Globus pallidus (tissue), 1 donor: ENCODE measurements at places on chromosomes 3 and 15.

DNA sequence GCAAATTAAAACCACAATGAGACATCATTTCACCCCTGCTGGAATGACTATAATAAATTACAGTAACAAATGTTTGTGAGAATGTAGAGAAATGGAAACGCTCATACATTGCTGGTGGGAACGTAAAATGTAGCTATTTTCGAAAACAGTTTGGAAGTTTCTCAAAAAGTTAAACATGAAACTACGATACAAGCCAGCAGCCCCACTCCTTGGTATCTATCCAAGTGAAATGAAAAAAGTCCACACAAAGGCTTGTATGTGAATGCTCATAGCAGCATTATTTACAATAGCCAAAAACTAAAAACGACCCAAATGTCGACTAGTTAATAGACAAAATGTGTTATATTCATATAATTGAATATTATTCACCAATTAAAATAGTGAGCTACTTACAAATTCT, 22.9 kb upstream of the CFAP20DC start:
- DNase-seq: no peak

DNA sequence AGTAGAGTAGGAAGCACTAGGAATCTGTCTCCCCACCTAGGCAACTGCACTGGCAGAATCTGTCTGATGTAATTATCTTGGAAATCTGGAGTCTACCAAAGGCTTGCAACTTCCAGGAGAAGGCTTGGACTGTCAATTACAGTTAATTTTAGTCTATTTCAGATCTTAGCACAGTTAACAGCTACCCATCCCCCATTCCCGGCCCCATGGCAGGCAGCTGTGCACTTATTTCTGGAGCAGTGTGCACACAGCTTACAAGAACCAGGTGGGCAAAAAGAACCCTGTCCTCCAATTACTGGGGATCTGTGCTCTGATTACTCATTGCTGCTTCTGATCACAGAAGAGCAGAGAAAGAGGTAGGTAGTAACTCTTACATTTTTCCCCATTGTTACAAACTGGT, 12.3 kb upstream of the CDAN1 start:
- no peak for DNase-seq

DNA sequence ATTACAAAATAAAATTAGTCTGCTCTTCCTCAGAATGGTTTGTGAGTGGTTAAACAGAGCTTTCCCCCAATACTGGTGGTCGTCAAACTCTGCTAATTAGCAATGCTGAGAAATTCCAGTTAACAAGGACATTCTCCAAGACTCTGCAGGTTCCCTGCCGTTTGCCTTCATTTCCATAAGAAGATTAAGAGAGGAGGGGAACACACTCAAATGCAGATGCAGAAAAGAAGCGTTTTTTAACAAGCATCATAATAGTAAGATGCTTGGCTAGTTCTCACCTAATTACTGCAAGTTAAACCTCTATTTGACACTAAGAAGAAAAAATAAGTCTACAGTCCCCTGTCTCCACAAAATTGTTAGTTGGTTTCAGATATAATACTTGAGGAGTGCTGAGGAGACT, 3.7 kb upstream of the SOX2 start:
- DNase-seq: no peak

GRCh38 chr3:179880868-179881267, 155.9 kb downstream of the PEX5L start:
- DNase-seq: no peak

DNA sequence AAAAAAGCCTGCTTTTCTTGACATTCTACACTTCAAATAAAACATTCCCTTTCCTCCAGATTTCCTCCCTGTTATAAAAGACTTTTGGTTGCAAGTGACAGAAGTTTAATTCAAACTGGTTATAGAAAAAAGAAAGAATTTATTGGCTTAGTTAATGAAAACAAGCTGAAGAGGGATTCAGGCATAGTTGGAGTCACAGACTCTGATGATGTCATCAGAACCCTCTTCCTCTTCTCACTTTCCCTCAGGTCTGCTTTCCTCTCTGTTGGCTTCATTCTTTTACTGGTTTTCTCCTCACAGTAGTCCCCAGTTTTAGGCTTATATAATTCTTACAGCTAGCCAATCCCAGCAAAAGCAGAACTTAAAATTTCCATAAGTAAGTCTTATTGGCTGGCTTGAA, 32.0 kb upstream of the MBNL1 start:
- DNase-seq: no peak

GRCh38 chr3:43998836-43999727, 242.6 kb upstream of the TOPAZ1 start:
- DNase-seq: peak; percentile 57

- no peak for DNase-seq
Observed at GRCh38 chr15:43893956-43894355, 67.2 kb downstream of the WDR76 start.

- DNase-seq: peak; percentile 43
Observed at GRCh38 chr15:72751751-72752455, 31.7 kb downstream of the ADPGK start.

- DNase-seq: no peak
Observed at GRCh38 chr3:182172534-182172933, 460.8 kb downstream of the SOX2 start.

DNA sequence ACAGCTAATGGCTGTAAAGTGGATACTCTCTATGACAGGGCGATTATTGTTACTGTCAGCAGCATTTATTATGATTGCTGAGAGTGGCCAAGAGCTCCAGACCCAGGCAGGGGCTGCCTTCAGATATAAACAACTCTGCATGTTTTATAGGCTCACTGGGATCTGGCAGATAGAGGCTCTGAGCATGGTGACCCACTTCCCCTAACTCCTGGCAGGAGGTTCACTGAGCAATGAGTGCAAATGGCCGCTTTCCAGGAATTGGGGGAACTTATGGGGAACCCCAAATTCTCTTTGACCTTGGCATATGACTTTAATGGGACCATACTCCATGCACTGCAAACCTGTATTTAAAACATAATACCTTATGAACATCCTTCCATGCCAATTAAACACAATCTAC, 59.0 kb downstream of the SCN5A start:
- DNase-seq: no peak

DNA sequence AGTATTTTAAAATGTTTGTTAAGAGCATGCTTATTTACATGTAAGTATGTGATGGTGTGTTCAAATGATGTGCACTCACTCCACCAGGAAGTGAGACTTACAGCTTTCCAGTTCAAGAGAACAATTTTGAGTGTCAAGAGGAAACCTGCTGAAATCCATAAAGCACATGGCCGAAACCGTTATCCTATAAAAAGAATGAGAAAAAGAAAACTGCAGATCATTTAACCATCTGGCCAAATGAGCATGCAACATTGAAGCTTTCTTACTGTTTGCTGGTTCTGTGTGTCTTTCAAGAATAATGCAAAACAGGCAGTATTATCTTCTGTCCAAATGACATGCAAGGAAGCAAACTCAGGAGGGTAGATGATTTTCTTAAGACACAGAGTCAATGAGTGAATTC, 26.3 kb downstream of the GABRR3 start:
- no peak for DNase-seq

- no peak for DNase-seq
Observed at GRCh38 chr3:192042116-192042515, 581.2 kb downstream of the PYDC2 start.

DNA sequence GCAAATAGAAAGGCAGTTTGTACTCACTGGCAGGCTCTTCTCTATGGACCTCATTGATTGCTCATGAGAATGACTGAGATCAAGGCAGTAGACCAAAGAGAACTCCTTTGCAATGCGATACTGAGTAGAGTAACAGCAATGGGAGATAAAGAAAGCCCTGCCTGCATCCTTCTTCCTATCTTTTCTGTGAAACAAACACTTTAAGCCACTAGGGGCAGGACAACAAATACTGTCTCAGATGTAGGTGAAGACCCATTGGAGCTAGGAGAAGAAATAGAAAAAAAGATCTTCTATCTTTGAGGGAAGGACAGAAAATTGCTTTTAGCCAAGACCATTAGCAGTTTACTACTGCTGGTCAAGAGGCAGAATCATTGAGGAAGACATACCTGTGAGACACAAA, 117.6 kb upstream of the IGSF10 start:
- no peak for DNase-seq

DNA sequence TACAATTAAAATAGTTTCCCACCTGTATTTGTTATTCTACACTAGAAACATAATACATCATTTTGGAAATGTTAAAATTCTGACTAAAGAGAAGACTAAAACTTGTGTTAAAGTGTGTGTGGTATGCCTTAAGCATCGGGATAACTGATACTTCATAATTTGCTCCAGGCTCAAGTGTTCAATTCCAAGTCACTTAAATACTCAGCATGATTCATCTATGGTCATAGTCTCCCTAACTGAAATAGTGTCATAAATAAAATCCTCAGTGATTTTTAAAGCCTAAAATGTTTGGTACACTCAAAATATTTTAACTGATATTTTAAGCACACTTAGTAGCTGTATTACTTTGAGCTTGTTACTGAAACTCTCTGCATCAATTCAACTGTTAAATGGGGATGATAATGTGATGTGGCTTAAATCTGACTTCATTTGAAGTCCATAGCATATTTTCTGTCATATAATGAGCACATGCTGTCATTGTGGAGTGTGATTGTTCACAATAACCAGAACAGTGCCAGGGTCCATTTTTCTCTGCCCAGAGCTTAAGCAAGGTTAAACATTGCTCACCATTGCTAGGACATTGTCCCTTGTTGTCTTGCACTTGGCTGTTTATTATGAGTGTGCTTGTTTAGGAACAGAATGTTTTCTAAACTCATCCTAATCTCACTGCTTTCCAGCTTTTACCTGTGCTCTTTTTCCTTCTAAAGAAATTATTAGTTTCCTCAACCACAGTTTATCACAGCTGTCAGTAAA, 122.2 kb downstream of the KLHL25 start:
- DNase-seq: no peak

DNA sequence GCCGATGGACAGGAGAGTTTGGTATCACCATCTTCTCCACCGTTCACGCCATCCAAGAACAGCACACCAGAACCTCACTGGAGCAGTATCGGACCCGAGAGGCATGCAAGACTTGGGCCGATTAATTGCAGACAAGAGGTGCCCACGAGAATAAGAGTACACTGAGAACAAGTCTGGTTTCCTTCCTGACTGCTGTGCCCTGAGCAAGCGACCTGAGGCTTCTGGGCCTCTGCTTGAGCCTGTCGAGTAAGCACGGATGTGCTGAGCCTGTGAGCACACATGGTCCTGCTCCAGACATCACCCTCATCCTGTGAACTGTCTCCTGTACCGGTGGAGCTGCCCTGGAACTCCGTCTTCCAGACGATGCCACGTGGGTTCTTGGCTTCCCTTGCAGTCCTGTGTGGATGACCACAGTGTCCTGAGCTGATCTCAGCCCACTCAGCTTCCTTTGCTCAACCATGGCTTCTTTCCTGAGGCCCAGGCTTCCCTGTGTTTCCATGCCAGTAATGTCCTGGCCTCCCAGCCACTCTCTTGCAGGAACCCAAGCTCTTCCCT, 34.3 kb upstream of the SNRPA1 start:
- no peak for DNase-seq

DNA sequence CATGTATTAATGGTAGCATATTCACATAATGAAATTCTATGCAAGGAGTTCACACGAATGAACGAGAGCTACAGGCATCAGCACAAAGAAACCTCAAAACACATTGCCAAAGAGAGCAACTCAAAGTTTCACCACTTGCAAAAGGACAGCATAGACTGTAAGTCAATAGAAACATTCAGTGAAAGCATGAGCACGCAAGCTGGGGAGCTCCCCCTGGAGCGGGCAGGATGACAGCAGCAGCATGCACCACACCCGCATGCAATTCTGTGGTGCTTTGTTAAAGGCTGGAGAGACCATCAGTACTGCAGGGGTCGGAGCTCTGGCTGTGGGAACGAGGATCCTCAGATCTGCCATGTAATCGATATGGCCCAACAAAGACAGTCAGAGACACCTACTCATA, 18.7 kb downstream of the OCA2 start:
- DNase-seq: no peak

GRCh38 chr3:170806141-170806540, 63.9 kb downstream of the RPL22L1 start:
- no peak for DNase-seq

- no peak for DNase-seq
Observed at GRCh38 chr15:77479015-77479414, 58.3 kb downstream of the HMG20A start.

DNA sequence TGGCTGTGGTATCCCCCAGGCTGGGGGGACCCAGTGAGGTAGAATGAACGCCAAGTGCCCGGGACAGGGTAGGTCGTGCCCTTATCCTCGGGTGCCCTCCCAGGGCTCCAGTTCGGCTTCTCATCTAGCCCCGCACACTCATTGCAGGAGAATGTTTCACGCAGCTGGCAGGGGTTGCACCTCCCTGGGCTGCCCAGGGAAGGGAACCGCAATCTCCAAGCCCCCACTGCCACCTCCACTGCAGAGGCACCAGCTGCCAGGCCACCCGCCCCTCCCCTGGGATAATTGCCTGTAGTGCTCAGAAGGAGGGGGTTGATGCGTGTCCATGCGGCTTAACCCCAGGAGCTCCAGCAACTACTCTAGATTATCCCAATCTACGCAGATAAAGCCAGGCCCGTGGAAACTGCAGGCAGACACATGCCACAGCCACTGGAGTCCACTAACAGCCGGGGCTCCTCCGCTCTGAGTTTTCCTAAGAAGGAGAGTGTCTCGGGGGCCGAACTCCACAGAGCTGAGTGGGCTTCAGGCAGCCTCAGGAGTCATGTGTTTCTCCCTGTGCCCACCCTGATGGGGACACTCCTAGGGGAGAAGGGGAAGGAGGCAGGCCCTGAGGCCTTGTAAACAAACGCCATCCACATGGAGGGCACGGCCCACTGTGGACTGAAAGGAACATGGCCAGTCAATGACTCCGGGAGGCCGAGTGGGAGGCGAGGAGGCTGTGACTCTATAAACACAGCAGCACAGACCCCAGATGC, 137.2 kb upstream of the IQSEC1 start:
- no peak for DNase-seq

DNA sequence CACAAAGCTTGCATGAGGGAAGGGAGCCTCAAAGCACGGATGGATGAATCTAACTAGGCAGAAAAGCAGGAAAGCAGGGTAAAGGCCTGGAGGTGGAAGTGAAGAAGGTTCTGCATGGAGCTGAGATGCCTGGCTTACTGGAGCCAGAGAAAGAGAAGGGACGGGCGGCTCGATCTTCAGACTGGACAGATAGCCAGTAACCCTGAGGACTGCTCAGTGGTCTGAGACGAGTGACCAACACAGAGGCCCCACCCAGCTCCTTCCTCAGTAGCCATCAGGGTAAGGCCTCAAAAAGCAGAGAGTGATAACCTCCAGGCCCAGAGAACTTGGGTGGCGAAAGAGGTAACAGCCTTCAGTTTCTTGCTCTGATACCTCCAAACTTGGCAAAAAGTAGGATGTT, 6.4 kb downstream of the CLN6 start:
- DNase-seq: no peak

GRCh38 chr3:21273259-21274025, 477.6 kb downstream of the ZNF385D start:
- DNase-seq: no peak

DNA sequence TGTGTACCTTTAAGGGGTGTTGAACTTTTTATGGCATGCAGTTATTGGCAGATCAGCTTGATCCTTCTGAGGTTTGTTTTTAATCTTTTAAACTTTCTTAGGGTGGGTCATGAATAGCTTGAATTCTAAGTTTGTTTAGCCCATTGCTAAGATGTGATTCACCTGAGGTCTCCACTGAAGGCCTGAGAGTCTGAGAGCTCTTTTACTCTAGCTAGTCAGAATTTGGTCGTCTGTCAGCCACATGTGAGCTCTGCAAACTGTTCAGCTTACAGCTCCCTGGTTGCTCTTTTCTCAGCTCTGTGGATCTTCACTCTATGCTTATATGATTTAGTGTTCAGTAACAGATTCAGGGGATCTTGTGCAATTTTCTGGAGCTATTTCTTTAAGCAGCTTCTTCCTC, 161.3 kb downstream of the ABHD5 start:
- DNase-seq: no peak
